ENCODE measurements at places on chromosomes 2 and 18.

DNA sequence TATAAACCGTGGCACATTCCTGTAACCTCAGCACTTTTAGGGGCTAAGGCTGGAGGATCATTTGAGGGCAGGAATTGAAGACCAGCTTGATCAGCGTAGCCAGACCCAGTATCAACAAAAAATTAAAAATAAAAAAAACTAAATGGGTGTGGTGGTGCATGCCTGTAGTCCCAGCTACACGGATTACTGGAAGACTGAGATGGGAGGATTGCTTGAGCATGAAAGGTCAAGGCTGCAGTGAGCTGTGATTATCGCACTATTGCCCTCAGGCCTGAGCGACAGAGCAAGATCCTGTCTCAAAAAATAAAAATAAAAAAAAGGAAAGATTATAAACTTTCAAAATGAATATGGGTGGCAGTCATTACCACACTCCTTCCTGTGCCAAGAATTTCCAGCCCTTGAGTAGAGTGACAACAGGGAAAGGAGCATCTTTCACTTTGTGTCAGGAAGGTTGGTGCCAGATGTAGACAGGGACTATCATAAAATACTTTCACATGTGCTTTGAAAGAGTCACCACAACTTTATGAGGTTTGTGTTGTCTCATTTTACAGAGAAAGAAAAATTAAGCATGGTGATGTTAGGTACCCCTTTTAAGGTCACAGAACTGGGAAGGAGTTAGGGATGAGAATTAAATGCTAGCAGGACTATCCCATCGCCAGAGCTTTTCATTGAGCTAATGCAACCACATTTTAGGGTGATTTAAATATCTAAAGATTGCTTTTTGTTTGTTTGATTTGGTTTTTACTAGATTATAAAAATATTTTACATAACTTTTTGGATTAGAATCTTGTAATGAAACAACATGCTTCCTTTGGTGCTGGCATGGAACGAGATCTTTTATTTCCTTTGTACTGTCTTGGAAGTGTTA lies 1617.4 kb upstream of the ACVR2A start:
- DNase-seq: no peak

DNA sequence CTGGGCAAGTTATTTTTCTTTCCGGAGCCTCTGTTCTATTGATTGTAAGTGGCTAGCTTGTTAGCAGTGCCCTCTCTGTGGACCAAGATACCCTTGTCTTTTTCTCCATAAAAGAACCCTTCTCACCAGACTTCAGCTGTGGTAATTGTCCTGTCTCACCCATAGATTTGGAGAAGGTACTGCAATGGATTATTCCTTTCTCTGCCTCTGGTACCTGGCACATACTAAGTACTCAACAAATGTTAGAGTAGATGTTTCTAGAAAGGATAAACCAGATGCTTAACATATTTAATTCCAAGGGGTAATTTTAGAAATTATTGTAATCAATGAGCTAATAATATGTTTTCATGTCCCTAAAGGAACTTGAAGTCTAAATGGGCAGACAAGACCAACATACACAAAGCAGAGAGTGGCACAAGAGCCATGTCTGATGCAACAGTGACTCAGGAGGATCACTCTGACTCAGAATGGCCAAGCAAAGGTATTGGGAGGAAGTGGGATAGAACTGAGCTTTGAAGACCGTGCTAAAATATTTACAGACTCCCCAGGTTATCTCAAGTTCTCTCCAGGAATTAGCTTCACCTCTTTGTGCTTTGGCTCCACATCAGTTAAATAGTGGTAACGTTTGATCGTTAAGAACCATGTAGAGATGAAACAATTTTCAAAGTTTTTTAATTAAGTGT lies 129.7 kb upstream of the OSR1 start:
- DNase-seq: no peak

GRCh38 chr2:218717262-218717661 lies 6.6 kb downstream of the TTLL4 start:
- DNase-seq: no peak

DNA sequence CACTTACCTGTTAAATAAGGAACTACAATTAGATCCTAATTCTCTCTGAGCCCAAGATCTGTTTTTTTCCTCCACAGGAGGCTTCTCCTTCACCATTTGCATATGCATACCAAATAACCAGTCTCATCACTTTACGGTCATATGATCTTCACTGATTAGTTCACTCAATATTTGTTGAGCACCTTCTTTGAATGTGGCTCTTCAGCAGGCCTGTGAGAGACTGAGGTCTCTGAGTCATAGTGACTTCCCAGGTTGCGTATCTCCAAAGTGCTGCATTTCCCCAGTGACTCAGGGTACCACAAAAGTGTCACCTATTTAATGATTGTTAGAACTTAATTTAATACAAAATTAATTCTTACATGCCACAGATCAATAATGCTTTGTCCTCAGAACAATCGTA lies 108.8 kb upstream of the TRIB2 start:
- no peak for DNase-seq

DNA sequence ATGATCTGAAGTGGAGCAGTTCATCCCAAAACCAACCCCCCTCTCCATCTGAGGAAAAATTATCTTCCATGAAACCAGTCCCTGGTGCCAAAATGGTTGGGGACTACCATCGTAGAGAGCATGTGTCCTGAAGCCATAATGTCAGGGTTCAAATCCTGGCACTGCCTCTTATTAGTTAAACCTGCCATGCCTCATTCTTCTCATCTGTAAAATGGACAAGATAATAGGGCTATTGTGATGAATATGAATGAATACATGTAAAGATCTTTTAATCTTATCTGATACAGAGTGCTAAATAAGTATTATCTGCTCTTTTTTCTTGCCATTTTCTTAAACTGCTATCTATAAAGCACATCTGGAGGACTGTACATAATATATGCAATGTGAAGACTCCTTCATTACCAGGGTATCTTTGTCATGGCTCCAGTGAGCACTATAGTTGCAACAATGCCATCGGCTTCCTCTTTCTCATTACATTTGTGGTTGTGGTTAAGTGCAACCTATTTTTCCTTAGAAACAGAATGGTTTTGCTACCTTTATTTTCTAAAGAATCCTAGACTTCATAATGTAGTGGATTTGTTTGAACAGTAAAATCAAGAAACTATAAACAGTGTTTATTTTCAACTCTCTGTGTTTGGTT lies 27.0 kb downstream of the MFSD6 start:
- peak; percentile 88 for DNase-seq

DNA sequence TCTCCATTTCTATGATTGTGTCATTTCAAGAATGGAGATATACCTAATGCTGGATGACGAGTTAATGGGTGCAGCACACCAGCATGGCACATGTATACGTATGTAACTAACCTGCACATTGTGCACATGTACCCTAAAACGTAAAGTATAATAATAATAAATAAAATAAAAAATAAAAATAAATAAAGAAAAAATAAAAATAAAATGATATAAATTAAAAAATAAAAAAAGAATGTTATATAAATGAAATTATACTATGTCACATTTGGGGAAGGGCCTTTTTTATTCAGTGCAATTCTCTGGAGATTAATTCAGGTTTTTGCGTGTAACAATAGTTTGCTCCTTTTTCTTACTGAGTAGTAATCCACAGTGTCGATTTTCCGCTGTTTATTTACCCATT lies 763.5 kb upstream of the POU3F3 start:
- DNase-seq: no peak

GRCh38 chr2:96848264-96848663 lies 4.4 kb upstream of the ANKRD23 start:
- DNase-seq: no peak

DNA sequence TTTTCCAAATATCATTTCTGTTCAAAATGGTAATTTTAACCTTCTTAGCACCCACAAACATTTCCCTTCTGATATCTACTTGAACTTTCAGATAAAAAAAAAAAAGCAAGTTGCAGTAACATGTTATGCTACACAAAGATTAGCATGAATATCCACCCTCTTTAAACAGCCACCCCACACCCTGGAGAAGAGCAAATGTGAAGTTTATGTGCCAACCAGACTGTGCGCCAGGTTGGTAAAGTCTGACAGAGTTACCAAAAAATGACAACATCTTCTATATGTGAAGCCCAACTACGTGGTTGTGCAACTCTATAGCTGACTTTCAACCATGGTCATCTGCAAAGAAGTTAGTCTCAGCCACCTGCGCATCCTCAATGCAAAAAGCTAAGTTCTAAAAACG lies 62.6 kb downstream of the BCL11A start:
- DNase-seq: peak; percentile 82

DNA sequence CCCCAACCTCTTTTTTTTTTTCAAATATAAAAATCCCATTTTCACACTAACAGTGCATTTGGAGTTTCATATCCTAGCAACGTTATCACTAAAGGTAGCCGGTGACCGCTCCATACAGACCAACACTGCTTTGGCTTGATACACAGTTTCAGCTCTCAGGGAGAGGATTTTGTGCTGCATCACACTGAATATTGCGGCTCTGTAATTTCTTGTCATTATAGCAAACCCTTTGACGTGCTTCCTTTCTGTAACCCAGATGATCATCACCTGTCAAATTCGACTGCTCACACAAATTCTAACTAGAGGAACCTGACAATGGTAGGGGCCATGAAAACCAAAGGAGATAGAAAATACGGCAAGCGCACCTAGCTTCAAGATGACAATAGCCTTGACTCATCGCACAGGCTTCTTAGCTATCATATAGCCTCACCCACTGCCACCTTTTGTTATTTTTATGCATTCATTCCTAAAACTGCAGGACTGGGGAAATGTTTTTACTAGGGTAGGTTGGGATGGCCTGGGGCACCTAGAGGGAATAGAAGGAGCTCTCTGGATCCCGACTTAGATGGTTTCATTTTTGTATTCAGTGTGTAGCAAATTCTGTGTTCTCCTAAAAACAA lies 582.9 kb upstream of the PIK3C3 start:
- DNase-seq: no peak
